Tongue (tissue), 3 donors: ENCODE measurements at places on chromosomes 3 and 15.
A peak's percentile ranks its signal among the peaks of the same experiment; 100 is the strongest.

GRCh38 chr3:189638276-189639031 lies 7.3 kb downstream of the TP63 start:
- DNase-seq: no peak

- no peak for DNase-seq
Measured at GRCh38 chr15:22892333-22892732, 53.9 kb downstream of the NIPA2 start.

GRCh38 chr3:45946875-45947274 lies 3.6 kb downstream of the CXCR6 start:
- no peak for DNase-seq

DNA sequence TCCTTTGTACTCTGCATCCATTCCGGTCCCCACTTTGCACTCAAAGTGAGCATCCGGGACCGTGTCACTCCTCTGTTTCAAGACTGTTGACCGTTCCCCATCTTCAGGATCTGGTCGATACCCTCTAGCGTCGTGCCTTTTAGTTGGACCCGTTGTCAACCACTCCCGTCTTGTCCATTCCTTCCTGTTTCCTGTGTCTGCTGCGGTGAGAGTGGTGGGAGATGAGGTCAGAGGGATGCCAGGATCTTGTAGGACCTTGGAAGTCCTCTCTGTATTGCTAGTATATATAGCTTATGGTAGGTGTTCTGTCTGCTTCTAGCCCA lies 624 bp downstream of the BRK1 start:
- DNase-seq: no peak

DNA sequence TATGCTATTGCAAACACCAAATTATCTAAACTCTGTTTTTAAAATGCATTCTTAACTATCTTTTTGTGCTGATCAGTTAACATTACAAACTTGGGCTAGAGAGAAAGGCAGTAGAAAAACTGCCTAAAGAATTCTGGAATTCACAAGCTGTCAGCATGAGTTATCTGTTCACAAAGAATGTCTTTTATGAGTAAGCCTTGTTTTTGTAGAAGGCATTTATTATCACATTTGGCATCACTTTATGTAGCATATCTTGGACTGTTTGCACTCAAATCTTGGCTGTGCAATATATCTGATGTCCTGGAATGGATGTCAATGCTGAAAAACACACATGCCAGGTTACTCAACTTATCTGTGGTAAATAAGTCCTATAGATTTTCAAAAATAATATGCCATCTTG lies 15.5 kb upstream of the BCHE start:
- no peak for DNase-seq

GRCh38 chr3:17398959-17399551 lies 343.4 kb downstream of the TBC1D5 start:
- no peak for DNase-seq

GRCh38 chr3:30314757-30315325 lies 291.6 kb upstream of the TGFBR2 start:
- DNase-seq: no peak

DNA sequence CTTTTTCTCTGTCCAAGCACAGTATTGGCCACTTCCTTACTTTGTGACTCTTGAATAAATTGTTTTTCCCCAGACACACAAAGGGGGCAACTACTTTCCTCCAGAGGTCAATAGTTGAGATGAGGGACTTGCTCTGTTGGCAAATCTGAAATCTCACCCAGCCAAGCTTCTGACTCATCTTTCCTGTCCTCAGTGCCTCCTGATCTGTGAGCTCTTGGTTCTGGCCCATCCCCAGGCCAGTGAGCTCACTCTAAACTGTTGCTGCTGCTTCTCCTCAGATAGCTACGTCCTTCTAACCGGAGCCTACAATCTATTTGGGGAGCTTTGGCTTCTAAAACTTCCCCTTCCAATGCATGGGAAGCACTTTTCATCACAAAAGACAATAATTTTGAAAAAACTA lies 50.0 kb upstream of the NMD3 start:
- no peak for DNase-seq

DNA sequence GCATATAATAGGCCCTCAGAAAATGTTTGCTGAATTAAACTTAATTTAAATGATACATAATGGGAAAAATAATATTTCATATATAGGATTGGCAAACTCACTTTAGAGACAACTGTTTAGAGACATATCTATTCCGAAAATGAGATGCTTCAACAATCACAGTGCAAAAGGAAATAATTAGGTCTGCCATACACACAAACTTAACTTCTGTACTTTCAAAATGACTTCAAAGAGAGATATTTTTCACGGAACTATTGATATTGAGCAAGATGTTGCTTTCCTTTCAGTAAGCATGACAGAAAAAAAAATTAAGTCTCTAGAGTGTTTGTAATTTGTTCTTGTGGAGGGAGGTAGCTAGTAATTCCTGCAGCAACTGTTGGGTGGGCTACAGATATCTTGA lies 769.5 kb downstream of the TUSC7 start:
- DNase-seq: no peak

- DNase-seq: no peak
Measured at GRCh38 chr3:101646726-101647125, 30.2 kb downstream of the ZBTB11 start.

GRCh38 chr3:172101107-172101506 lies 61.7 kb downstream of the FNDC3B start:
- no peak for DNase-seq

- DNase-seq: peak; percentile 64
Measured at GRCh38 chr3:45035441-45036301, 9.6 kb downstream of the CLEC3B start.

GRCh38 chr3:102238362-102238761 lies 196.5 kb upstream of the ZPLD1 start:
- DNase-seq: no peak

- no peak for DNase-seq
Measured at GRCh38 chr3:50179710-50180109, 11.7 kb upstream of the GNAT1 start.

DNA sequence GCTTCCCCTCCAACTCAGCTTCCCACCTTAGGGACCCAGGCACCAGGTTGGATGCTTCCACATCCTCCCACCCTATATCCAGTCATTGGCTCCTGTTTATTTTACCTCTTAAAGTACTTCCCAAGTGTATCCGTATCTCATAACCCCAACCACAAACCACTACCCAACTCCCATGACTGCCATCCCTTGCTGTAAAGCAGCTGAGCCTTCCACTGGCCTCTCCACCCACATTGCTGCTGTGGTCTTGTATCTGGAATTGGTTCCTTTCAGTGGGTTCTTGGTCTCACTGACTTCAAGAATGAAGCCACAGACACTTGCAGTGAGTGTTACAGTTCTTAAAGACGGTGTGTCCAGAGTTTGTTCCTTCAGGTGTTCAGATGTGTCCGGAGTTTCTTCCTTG lies 79.8 kb upstream of the HRH1 start:
- no peak for DNase-seq

DNA sequence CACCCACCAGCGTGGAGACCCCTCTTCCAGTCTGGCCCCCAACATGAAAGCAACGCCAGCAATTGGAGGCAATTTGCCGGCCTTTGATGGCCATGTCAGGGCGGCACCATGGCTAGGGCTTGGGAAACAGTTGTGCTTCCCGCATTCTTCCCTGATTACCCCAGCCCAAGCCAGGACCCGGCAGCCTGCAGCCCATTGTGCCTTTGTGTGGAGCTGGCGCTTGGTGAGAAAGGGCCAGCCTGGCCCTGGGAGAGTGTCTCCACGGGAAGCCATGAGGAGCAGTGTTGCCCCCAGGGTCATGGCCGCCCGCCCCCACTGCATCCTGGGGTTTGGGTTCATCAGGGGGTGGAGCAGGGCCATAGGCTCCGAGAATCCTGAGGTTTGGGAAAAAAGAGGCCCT lies 66.0 kb downstream of the DNAJB8 start:
- DNase-seq: peak; percentile 28

DNA sequence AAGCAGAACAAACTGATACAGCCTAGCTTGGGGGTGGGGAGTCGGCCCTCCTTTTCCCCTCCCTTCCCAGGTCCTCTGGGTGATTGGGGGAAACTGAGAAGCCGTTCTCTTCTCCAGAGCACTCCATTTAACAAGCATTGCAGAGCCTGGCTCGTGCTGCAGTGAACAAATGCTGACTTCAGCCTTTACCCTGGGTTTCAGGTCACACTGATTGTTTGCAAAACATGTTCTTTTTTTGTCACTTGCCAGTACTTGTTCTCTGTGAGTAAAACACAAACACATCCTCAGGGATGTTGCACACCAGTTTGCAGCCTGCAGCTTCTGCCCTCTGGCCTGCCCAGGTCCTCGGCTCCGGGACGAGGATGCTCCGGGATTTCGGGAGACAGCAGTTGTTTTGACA lies 132.8 kb downstream of the PGPEP1L start:
- DNase-seq: no peak

DNA sequence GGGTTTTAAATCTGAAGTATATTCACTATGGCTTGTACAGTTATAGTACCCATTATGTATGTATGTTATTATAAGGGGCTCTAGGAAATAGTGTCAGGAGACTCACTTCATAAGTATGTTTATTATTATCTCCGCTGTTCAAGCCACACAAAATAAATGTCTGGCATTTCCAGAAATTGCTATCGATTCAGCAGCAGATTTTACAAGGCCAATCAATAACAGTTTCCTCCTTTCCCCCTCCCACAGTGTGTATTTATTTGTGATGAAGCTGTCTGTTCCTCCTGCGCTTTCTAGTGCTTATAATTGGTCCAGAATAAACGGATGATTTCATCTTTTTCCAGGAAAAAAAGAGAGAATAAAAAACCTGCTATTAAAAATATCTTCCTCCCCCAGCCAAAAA lies 134.2 kb upstream of the LPP start:
- DNase-seq: no peak

- DNase-seq: no peak
Measured at GRCh38 chr15:35089551-35089950, 4.5 kb upstream of the NANOGP8 start.

DNA sequence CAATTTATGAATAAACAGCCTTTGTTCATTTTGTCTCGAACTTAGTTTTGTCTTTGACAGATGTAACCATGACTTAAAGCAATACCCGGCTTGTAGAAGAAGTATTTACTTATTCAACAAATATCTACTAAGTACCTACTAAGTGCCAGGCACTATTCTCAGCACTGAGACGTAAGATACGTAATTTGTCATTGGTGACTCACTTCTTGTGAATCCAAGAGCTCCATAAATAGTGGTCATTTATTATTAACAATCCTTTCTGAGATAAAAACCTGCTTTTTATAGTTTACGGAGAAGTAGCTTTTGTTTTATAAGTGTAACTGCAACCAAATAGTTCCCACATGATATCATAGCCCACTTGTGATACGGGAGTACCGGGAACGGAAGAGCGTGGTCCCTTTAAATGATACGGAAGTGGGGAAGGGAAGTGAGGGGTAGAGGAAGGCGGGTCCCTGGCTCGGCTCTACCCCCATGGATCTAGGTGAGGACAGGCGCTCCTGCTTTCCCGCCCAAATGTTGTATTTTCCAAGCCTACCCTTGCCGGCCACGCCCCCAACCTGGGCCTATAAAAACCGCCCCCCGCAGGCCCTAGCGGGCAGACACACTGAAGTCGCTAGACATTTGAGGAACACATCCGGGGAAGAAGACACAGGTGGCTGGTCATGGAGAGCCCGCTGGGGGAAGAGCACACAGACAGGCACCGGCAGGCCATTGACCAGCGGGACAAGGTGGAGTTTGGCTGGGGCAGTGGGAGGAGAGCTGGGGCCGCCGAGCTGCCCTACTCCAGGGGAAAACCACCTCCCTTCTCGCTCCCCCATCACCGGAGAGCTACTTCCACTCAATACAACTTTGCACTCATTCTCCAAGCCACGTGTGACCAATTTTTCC lies at the start of gene SAMMSON:
SAMMSON (plus strand) TSS at position 594 of the 888 bp plus-strand sequence.
- DNase-seq: no peak

DNA sequence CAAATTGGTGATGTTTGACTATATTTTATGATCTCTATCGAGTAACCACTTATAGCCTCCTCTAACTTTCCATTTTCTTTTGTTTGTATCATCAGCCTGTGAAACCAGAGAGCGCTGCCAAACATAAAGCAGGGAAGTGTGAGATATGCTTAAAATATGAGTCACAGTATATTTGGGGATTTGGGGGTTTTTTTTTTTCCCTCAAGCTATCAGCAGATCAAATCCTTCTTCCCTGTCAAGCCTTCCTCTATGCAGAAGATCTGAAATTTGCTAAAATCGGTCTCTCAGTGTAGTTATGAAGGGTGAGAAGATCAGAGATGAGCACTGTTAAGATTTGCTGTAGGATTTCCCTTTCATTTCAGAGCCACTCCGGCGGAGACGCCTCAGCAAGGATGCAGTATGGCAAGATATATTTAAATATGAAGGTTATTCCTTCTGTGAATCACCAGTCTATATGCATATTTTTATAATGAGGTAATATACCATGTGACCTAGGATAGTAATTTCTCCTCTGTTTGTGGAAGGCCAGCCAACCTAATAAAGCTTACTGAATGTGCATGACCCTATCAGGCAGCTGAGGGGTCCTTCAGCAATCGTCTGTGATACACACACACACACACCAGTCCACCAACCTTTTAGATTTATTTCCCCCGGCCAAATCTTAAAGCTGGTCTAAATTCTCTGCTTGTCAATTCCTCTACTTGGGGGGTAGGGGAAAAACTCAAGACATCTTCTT lies 474.1 kb downstream of the FOXP1 start:
- DNase-seq: peak; percentile 40

DNA sequence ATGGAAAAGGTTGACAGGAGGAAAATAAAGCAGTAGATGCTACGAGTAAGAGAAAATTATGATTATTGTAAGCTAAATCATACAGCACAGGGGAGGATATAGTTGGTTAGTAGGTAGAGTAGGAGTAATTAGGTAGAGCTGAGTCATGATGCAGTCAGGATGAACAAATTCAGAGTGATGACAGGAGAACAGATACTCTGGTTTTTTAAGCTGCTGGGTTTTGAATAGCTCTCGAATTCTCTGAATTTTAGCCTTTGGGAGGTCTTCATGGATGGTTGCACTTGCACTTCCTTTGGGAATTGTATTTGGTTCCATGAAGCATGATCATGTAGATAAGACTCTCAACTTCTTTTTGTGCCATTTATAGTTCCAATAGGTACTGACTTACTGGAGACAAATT lies 96.2 kb downstream of the ECT2 start:
- DNase-seq: no peak

DNA sequence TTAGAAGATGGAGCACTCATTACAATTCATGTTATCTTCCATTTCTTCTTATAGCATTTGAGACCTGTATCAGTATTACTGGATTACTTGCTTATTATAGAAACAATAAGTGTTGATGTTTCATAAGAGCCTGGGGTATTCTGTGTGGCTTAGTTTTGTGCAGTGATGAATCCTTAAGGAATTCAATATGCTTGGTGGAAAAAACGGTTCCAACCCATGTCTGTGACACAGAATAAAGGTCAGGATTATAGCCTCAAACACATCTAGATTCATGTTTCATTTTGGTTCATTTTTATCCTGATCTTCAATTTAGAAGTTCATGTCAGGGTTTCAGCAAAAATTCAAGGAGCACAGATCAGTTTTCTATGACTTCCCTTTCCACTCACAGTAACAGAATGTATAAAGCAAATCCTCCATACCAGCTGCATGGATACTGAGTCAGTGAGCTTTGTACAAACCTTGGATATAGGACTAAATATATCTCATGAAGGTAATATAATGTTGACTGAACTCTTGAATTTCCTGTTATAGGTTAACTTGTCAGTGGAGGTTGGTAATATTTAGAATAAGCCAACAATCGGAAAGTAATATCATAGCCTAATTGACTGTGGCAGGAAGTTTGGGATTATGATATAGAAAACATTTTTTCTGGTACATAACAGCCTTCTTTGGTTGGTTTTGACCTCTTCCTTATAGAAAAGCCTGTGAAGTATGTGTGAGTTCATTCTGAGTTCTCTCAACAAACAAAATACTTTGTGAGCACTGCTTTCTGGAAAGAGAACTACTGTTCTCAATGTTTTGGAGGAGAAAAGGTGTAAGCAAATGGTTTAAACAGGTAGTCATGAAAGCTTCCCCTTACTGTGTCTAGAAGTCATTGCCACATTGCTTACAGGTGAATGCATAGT lies 218.2 kb upstream of the TPM1 start:
- DNase-seq: no peak
